ENCODE measurements at places on chromosomes 6 and 20.

DNA sequence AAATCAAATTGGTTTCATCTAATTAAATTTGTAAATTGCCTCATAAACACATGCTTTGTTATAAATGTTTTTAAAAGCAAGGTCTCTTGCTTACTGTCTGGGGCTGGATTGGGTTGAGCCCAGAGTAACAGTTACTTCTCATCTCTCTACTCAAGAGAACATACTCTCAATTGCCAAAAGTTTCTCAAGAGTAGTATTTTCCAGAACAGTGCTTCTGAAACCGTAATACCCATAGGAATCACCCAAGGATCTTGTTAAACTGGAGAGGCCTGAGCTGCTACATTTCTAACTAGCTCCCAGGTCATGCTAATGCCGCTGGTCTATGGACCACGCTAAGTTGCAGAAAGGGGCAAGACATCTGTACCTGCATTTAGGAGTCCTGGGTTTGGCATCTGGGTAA lies 744.9 kb downstream of the PTPRT start:
- no peaks in the 10 kb centered on the region for H3K4me1 ChIP-seq
- H3K4me3 ChIP-seq, result no peak overlapping the region
- no peaks in the 10 kb centered on the region for H3K36me3 ChIP-seq
- H3K27ac ChIP-seq, result no peak overlapping the region
- no peaks in the 10 kb centered on the region for H3K27me3 ChIP-seq

GRCh38 chr6:111874025-111874415 lies 768 bp upstream of the FYN start:
- H3K4me3 ChIP-seq, result peak overlapping the region; percentile 90
- peaks cover 32% of the 10 kb centered on the region for H3K4me1 ChIP-seq
- no peaks in the 10 kb centered on the region for H3K36me3 ChIP-seq
- no peak overlapping the region for H3K27ac ChIP-seq

DNA sequence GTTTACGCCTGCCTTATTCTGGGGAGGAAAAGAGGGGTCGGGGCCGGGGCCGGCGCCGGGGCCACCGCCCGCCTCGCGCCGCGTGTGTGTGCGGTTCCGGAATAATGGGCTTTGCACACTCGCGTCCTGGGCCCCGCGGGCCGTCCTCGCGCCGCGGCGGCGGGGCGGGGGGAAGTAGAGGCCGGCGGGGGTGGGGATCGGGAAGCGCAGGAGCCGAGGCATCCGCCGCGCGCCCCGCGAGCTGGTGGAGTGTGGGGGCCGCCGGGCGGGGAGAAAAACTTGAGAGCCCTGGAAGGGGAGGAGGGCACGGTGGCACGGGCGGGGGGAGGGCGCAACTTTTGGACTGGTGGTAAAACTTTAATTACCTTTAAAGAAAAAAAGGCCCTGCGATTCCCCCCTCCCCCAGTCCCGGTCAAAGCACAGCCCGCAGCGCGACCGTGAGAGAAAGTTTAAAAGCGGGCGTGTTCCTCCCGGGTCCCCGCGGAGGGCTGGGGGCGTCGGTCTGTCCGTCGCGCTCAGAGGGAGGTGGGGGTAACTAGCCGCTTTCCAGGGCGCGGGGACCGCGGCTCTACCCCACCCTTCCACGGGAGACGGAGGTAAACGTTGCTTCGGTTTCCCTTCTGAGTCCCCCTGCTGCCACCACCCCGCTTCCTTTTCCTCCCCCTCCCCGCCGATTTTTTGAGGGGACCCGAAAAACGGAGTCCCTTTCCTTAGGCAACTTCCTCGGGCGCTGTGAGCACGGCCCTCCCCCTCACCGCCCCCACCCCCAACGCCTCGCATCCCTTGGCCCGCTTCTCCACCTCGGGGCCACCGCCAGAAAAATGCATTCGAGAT lies 1.9 kb downstream of the L3MBTL3 start:
- no peaks in the 10 kb centered on the region for H3K27me3 ChIP-seq
- no peaks in the 10 kb centered on the region for H3K36me3 ChIP-seq
- peak; percentile 53 for DNase-seq
- peak overlapping the region; percentile 40 for H3K27ac ChIP-seq
- H3K4me3 ChIP-seq, result peak overlapping the region; percentile 72

- H3K4me1 ChIP-seq, result no peaks in the 10 kb centered on the region
- DNase-seq, result no peak
- no peak overlapping the region for H3K4me3 ChIP-seq
- no peaks in the 10 kb centered on the region for H3K36me3 ChIP-seq
- H3K27ac ChIP-seq, result no peak overlapping the region
These were observed 67.1 kb upstream of the PREP start for GRCh38 chr6:105469946-105470345.

DNA sequence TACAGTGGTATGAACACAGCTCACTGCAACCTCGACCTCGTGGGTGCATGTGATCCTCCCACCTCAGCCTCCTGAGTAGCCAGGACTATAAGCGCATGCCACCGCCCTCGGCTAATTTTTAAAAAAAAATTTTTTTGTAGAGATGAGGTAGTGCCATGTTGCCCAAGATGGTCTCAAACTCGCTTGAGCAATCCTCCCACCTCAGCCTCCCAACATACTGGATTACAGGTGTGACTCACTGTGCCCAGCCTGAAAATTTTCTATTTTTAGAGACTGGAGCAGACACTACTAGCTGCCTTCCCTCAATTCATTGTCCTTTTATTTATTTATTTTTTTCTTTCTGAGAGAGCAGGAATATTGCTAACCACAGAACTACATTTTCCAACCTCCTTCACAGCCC lies 20.3 kb upstream of the GTF3C6 start:
- H3K4me1 ChIP-seq, result peaks cover 25% of the 10 kb centered on the region
- H3K27me3 ChIP-seq, result no peaks in the 10 kb centered on the region
- H3K36me3 ChIP-seq, result no peaks in the 10 kb centered on the region
- DNase-seq, result peak; percentile 50

DNA sequence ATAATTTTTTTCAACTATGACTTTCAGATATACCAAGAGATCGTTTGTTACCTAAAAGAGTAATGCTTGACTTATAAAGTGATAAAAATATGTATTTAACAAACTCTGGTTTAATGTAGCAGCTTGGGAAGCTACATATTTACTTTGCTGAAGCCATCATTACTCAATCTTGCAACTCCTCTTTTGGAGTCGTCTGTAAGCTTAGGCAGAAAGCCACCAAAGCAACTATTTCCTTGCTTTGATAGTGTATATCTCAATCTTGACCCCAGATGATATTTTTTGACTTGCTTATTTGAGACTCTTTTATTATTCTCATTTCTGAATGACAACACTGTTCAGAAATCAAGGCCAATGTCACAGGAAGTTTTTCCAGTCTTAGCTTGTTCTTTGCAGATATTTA lies 183.0 kb downstream of the SAMD5 start:
- no peaks in the 10 kb centered on the region for H3K27me3 ChIP-seq
- H3K4me1 ChIP-seq, result no peaks in the 10 kb centered on the region
- no peak overlapping the region for H3K4me3 ChIP-seq
- H3K27ac ChIP-seq, result no peak overlapping the region

- no peaks in the 10 kb centered on the region for H3K27me3 ChIP-seq
- no peaks in the 10 kb centered on the region for H3K36me3 ChIP-seq
- no peak overlapping the region for H3K27ac ChIP-seq
- no peak for DNase-seq
- no peaks in the 10 kb centered on the region for H3K4me1 ChIP-seq
These were observed 126.4 kb upstream of the VGLL2 start for GRCh38 chr6:117138920-117139319.

- H3K36me3 ChIP-seq, result no peaks in the 10 kb centered on the region
- peak overlapping the region; percentile 67 for H3K27ac ChIP-seq
- H3K4me1 ChIP-seq, result peaks cover 31% of the 10 kb centered on the region
- H3K4me3 ChIP-seq, result peak overlapping the region; percentile 92
- DNase-seq, result peak; percentile 68
These were observed 69.6 kb downstream of the HFE start for GRCh38 chr6:26156850-26157250.

DNA sequence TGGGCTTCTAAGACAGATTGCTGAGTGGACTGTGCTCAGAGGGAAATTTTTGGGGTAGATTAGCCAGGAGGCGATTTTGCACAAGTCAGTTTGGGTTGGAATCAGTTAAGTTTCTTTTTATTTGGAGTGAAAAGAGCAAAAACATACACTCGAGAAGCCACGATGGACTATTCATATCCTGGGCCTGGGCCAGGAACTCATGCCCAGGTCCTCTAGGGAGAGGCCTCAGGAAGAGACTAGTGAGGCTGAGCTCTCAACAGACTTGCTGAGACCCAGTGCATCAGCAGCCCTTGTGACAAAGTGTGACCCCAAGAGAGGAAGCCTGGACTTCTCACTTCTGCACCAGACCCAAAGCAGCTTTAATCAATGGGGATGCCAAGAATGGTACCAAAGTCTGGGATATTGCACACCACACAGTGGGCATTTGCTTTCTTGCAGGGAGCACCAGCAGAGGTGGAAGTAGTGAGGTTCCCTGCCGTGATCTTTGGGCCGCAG lies 61.6 kb upstream of the MAFB start:
- no peak overlapping the region for H3K4me3 ChIP-seq
- H3K36me3 ChIP-seq, result no peaks in the 10 kb centered on the region
- no peak overlapping the region for H3K27ac ChIP-seq
- no peak for DNase-seq

DNA sequence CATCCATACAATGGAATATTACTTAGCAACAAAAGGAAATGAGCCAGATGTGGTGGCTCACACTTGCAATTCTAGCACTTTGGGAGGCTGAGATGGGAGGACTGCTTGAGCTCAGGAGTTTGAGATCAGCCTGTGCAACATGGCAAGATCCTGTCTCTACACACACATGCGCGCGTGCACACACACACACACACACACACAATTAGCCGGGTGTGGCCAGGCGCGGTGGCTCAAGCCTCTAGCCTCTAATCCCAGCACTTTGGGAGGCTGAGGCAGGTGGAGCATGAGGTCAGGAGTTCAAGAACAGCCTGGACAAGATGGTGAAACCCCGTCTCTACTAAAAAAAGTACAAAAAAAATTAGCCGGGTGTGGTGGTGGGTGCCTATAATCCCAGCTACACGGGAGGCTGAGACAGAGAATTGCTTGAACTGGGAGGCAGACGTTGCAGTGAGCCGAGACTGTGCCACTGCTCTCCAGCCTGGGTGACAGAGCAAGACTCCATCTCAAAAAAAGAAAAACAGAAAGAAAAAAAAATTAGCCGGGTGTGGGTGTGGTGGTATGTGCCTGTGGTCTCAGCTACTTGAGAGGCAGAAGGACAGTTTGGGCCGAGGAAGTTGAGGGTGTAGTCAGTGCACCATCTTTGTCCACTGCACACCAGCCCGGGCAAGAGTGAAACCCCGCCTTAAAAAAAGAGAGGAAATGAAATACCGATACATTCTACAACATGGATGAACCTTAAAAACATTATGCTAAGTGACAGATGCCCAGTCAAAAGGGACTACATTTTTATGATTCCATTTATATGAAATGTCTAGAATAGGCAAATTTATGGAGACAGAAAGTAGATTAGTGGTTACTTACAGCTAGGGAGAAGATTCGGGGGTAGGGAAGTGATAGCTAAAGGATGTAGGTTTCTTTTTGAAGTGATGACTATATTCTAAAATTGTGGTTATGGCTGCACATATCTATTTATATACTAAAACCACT lies 52.5 kb downstream of the RBL1 start:
- no peaks in the 10 kb centered on the region for H3K4me1 ChIP-seq
- H3K27me3 ChIP-seq, result no peaks in the 10 kb centered on the region
- H3K27ac ChIP-seq, result no peak overlapping the region
- DNase-seq, result peak; percentile 4
- no peak overlapping the region for H3K4me3 ChIP-seq

DNA sequence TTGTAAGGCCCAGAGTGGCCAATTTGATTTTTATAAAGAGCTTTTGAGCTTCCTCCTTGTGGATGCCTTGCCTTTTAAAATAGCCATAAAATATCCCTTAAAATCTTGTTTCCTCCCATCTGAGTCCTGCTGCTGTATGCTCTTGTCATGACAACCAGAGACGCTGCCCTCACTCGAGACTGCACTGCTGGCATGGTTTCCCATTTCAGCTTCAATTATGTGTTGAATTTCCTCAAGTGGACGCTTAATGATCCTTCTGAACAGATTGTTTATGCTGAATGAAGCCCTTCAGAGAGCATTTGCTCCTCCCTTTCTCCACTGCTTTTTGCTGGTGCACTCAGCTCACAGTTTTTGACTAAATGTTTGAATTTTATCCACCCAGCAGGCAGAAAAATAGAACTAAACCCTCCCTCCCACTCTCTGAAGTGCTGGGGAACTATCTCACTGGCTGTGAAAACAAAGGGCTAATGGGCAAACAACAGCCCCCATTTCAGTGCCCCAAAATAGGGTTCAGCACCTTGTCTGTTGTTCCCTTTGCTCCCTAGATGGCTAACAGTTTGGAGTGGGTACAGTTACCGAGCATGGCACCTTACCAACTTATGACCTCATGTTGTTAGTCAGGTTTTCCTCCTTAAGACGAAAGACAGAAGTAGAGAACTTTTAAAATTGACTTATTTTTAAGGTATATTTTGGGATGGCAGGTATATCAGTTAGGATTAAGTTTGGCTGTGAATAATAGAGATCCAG lies 45.5 kb upstream of the RNF8 start:
- H3K4me1 ChIP-seq, result peaks cover 11% of the 10 kb centered on the region
- peak; percentile 12 for DNase-seq
- H3K27me3 ChIP-seq, result no peaks in the 10 kb centered on the region
- no peak overlapping the region for H3K4me3 ChIP-seq

DNA sequence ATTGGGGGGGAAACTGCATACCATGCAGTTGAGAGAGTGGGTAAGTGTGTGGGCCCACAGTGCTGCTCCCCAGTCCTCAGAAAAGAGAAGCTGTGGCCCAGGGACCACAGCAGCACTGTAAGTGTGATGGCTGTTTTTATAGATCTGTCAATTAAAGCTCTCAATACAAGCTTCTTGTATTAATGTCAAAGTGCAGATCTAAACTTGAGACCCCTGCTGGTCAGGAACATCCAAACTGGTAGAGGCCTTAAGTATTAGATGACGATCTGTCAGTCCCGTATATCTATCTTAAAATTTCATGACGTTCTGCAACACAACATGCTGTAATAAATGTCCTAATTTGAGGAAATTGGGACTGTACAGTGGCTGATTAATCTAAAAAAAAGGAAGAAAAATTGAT lies 74.8 kb downstream of the TULP4 start:
- no peaks in the 10 kb centered on the region for H3K4me1 ChIP-seq
- no peak overlapping the region for H3K27ac ChIP-seq
- peak; percentile 32 for DNase-seq

- no peak overlapping the region for H3K27ac ChIP-seq
- H3K4me1 ChIP-seq, result no peaks in the 10 kb centered on the region
- H3K4me3 ChIP-seq, result no peak overlapping the region
These were observed 63.8 kb upstream of the EEF1E1 start for GRCh38 chr6:8166156-8166555.

DNA sequence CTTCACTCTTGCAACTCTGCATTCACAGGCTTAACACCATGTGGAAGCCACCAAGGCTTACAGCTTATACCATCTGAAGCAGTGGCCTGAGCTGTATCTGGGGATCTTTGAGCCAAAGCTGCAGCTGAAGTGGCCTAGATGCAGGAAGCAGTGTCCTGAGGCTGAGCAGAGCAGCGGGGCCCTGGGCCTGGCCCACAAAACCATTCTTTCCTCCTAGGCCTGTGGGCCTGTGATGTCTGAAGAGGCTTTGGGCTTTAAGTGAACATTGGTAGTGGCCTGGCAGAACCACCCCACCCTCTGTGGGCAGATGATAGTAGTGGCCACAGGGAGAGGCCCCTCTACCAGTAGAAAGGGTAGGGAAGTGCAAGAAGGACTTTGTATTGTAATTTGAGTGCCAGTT lies 6.9 kb upstream of the PREP start:
- DNase-seq, result no peak
- H3K36me3 ChIP-seq, result no peaks in the 10 kb centered on the region
- no peak overlapping the region for H3K27ac ChIP-seq
- peaks cover 1% of the 10 kb centered on the region for H3K27me3 ChIP-seq
- H3K4me1 ChIP-seq, result no peaks in the 10 kb centered on the region
- no peak overlapping the region for H3K4me3 ChIP-seq
